Hematopoietic multipotent progenitor cell treated with erythropoietin and hydrocortisone succinate and interleukin-3 and kit ligand, for 8 days (in vitro differentiated cells): ENCODE measurements at places on chromosomes 4 and X.

DNA sequence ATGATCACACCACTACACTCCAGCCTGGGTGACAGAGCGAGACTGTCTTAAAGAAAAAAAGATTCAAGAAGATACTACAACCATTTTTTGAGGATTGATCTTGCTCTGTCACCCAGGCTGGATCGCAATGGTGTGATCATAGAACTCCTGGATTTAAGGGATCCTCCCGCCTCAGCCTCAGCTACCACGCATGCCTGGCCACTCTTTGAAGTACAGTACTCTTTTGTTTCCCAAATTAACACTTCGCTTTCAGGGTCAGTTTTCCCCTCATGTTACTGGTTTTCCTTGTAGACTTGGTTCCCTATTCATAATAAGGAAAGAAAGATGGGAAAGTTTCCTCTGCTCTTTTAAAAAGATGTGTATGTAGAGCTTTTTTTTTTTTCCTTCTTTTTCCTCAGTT, 34.3 kb downstream of the FHIP1A start:
- DNase-seq: no peak

GRCh38 chr4:184253072-184253420, 35.4 kb upstream of the ENPP6 start:
- no peak for DNase-seq

DNA sequence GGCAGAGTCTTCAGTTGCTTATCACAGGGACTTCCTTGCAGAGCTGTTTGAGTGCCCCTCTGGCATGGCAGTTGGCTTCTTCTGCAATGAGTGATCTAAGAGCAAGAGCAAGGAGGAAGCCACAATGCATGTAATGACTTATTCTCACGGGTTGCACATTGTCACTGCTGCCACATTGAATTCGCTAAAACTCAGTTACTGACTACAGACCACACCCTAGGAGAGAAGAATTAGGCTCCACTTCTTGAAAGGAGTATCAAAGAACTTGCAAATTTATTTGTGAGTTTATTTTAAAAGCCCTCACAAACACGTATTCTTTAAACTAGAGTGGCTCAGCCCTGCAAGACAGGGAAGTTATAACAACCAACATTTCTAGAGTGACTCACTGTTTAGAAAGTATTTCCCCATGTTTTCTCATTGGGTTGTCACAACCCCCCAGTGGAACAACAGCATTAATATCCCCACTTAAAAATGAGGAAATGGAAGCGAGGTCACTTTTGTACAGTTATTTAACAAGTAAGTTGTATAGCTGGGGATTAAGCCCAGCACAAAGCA, 32.4 kb upstream of the RBPJ start:
- DNase-seq: peak; percentile 35

- no peak for DNase-seq
Observed at GRCh38 chrX:151912780-151913179, at the start of gene MAGEA4. Gene MAGEA4 (plus strand): TSS chrX:151912889. CDS start chrX:151923665, 10,776 bp downstream.

DNA sequence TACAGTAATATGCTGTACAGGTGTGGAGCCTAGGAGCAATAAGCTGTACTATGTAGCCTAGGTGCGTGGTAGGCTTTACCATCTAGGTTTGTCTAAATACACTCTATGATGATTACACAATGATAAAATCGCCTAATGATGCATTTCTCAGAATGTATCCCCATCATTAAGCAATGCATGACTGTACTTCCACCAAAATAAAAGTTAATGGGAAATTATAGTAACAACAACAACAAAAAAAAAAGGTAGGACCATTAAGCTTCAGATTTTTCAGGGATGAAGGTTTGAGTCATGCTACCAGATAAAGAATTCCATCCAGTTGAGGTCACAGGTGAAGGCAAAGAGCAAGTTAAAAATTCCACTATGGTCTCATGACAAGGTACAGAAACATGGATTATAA, 68.2 kb downstream of the MAGEA10 start:
- no peak for DNase-seq

GRCh38 chr4:76571274-76571673, 136.2 kb downstream of the SHROOM3 start:
- DNase-seq: no peak

GRCh38 chr4:188714501-188714900, 575.3 kb downstream of the TRIML1 start:
- no peak for DNase-seq

DNA sequence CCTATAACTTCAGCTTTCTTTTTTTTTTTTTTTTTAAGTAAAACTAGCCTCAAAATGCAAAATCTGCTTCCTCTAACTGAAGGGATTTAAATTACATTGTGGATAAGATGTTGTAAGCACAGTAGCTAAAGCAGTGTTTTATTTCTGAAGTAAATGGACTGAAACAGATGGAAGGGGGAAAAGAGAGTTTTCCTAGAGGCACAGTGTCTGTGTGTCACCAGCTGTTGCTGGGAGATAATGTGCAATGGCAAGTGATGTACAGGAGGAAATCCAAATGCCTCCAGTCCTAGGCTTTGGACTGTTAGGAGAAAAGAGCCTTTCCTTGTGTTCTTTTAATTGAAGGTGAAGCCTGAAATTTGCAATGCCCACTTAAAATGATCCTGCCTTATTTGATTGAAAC, 672.1 kb downstream of the GRXCR1 start:
- DNase-seq: no peak

GRCh38 chrX:70133303-70134115, at the start of gene IGBP1:
Gene IGBP1 (plus strand): TSS chrX:70133447. CDS start chrX:70133948, 501 bp downstream.
- peak; percentile 94 for DNase-seq

DNA sequence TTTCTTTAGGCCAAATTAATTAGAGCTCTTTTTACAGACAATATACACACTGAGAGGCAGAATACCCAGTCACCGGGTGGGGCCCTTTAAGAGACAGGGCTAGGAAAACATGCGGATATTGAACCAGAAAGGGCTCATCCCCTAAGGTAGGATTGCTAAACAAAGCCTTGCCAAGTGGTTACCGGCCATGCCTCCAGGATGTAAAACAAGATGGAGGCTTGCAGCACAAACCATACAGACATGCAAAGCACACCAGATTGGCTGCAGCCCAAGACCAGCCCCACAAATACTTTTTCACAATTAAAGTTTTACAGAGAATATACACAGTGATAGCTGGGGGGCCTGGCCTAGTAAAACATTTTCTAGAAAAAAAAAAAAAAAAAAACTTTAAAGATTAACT, 210.0 kb downstream of the KLHL4 start:
- no peak for DNase-seq

GRCh38 chrX:68755616-68756125, 73.2 kb upstream of the EFNB1 start:
- no peak for DNase-seq

DNA sequence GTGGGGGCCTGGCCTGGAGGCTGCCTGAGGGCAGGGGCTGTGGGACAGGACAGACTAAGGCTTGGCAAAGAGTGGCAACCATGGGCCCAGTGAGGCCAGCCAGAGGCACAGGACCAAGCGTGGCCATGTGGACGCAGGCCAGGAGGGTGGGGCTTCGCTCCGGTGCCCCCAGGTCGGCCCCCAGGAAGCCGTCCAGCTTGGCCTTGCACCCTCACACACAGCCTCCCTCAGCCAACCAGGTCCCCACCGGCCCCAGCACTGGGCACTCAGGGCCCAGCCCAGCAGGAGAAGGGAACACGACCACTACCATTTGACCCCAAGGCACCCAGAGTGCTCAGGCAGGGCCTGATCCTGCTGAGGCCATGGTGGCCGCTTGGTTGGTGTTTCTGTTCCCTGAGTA, 57.2 kb downstream of the FAM53A start:
- DNase-seq: no peak

DNA sequence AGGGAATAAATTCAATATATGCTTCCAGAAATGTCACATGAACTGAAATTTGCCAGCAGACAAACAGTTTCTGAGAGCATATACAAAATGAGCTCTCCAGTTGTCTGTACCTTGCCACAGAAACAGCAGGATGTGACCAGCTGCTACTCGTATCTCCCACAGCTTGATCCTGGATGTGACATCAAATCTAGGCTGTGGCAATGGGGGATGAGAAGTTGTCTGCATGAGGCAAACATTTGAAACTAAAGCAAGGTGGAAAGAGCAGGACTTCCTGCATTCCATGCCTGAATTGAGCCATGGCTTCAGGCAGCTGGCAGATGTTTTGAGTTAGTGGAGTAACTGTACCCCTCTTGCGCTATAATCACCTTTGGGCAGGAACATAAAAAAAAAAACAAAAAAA, 1724.0 kb downstream of the RPA4 start:
- DNase-seq: no peak

- peak; percentile 77 for DNase-seq
Observed at GRCh38 chrX:71103110-71103983, 3.2 kb downstream of the CXorf65 start.

DNA sequence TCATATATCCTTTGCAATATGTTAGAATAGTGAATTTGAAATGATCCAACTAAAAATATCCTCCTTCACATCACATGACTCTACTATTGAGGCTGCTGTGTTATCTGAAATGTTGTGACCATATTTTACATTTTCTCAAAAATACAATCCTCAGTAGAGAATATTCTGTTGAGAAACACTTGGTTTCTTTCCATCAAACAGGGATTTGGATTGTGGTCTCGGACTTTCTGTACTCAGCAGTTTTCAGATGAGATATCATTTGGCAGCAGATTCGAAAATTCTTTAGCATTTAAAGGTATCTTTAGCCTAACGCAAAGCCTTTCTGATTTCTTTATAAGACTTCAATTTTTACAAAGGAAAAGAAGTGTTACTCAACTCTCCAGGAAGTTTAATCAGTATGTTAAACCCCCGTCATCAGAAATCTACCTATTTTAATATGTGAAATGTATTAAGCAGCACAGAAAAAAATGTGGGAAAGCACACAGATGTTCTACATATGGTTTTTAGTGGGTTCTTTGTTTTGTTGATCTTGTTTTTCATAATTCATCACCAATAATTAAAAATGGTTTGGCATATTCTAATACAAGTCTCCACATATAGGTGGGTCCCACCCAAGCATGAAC, 55.4 kb upstream of the ANXA3 start:
- DNase-seq: no peak

GRCh38 chr4:15925830-15926229, 12.7 kb downstream of the FGFBP1 start:
- DNase-seq: no peak

- DNase-seq: no peak
Observed at GRCh38 chr4:12636191-12636590, 847.9 kb downstream of the RAB28 start.

- no peak for DNase-seq
Observed at GRCh38 chr4:168739886-168740285, 243.0 kb downstream of the PALLD start.

GRCh38 chr4:2512396-2513135, 23.9 kb upstream of the FAM193A start:
- no peak for DNase-seq

DNA sequence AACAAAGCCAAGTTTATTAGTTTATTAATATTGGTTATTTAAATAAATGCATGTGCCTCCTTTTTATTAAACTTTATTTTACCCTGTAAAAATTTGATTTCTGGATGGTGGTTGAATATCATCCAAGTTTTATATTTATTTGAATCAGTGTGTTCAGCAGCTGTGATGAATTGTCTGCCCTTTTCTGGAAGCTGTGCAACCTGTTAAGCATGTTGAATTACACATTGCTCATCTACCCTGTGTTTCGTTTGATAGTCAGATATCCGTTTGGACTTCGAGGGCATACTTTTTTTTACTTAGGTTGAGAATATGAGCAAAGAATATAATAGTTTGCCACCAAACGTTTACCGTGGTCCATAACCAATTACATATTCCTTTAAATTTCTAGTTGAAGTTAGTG, 95.8 kb upstream of the TENM3 start:
- DNase-seq: no peak

DNA sequence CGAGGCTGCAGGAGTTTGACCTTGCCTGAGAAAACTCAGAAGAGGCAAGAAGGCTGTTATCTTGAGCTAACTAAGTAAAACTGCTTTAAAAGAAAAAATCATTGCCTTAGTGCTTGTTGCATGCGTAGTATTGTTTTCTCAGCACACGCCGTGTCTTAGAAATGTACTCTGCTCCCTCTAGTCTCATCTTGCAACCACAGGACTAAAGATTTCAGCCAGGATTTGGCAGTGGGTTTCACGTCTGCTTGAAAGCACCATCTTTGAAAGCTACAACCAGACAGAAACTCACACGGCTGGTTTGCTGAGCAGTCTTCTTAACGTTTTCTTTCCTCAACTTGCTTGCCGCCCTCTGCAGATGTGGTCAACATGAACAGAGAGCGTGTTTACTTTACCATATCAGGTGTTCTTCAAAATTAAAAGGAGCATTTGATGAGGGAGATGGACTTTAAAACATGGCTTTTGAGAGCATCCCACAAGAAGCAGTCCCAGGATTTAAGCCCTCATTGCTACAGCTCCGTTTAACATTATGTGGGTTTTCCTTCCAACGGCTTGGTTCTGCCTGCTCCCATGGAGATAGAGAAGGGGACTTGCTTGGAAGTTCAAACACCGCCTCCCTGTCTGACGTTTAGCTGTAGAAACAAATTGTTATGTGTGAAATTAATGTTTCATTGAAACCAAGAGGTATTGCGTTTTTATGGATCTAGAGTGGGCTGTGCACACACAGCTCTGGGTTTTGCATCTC, 3.4 kb downstream of the SORCS2 start:
- no peak for DNase-seq

GRCh38 chrX:55142919-55143310, 54.1 kb downstream of the PAGE2 start:
- no peak for DNase-seq

DNA sequence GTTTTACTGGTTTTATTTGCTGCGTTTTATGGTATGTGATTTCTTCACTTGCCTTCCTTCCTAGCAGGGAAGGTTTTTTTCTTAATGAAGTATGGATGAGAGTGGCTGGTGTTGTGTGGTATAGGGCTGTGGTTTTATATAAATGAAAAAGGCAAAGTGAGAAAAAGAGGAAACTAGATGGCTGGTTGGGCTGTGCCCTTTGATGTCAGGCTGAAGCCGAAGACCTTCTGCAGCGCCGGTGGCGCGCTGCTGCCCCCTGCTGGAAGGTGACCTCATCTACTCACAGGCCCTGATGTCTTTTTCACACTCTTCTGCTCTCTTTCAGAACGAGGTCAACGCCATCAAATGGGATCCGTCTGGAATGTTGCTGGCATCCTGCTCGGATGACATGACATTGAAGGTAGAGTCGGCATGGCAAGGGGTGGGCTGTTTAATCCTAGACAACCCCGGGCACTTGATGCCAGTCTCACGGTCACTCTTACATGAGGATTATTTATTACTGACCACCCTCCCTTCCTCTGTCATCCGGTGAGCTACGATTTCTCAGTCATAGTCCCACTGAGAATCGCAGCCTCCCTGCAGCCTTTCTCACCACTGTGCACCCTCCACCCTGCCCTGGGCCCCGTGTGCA, 56.6 kb downstream of the GPR143 start:
- peak; percentile 68 for DNase-seq

- no peak for DNase-seq
Observed at GRCh38 chr4:110867981-110868720, 245.3 kb upstream of the PITX2 start.
